ENCODE measurements at places on chromosomes 5 and 9.

GRCh38 chr5:122844136-122844909 lies 1.1 kb upstream of the SNX24 start:
- ATAC-seq, result no peak

DNA sequence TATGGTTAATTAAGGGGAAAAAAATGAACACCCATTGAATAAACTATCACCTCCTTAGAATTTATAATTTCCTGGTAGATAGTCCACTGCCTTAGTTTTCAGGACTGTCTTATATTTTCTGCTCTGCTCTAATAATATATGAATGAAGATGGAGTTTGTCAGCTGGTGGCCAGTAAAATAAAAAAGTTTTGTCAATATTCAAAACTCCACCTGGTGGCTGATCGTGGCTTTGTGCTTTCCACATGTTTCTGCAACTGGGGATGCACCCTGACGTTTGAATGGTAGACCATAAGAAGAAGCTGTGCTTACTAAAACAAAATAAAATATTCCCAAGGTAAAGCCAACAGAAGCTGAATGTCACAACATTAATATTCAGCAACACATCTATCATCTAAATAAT lies 286.6 kb upstream of the IZUMO3 start:
- ATAC-seq, result no peak

DNA sequence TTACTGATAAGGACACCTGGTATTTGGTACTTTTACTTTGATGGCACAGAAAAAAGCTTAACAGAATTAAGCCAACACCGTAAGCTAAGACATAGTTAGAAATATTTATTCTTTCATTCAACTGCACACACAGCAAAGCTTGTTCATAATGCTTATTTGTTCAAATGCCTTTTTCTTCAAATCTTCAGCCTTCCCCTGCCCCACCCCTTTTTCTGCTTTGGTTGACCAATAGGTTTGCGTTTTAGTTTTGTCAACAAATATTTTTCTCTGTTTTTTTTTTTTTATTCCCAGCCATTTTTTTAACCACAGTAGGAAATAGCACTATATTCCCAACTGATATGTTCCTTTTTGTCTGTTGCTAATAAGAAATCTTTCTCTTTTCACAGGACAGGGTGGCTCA lies 4.9 kb upstream of the RICTOR start:
- ATAC-seq, result no peak

DNA sequence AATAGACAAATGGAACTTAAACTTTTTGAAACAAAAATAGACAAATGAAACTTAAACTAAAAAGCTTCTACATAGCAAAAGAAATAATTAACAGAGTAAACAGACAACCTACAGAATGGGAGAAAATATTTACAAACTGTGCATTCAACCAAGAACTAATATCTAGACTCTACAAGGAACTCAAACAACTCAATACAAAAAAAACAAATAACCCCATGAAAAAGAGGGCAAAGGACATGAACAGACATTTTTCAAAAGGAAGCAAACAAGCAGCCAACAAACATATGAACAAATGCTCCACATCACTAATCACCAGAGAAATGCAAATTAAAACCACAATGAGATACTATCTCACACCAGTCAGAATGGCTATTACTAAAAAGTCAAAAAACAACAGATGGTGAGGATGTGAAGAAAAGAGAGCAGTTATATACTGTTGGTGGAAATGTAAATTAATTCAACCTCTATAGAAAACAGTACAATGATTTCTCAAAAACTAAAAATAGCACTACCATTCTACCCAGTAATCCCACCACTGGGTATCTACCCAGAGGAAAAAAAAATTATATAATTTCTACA lies 170.8 kb upstream of the RGMB start:
- no peak for ATAC-seq

DNA sequence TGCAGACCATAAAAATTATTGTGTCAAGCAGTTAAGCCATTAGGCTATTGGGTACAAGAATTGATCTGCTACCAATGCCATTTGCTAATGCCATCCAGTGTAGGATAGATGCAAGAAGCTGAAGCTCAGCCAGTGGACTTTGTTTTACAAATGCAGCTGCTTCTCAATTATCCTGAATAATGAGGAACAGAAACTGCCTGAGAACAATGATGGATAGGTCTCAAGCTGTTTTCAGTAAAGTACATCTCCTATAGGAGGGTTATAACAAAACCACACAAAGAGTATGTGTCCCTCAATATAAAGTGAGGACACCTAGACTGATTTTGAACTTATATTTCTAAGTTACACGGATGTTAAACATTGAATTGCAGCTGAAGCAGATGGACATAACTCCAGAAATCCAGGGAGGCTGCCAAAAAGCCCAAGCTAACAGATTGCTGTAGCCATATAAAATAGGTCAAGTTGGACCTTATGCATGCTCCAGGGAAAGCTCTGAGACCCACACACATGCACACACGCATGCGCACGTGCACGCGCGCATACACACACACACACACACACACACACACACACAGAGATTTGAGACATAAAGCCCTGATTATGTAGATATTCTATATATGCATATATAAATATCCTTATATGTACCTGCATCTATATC lies 482.7 kb upstream of the CD180 start:
- ATAC-seq, result no peak

DNA sequence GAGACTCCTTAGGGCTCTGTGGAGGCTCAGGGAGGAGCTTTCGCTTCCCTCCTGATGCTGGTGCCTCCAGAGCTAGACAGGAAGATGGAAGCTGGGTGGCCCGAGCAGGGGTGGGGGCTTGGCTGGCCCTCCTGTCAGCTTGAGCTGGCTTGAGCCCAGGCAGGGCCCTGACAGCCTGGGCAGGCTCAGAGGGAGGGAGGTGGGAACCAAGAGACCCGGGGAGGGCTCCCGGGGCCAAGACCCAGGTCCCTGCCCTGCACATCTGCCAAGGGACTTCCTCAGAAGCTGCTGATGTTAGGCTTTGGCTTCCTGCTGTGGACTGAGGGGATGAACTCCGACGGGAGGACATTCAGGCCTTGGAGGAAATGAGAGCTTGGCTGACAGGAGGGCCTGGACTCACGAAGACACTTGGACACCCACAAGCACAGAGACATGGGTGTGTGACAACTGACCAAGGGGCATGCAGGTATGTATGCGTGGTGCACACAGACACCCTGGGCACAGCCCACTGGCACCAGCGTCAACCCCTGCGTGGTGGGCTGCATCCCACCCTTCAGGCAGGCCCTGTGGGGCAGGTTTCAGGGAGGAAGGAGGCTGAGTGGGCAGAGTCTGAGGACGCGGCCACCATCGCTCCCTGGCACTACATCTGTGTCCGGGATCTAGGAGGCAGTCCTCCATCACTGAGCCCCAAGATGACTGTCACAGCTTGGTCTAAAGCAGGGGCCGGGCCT lies 1.7 kb upstream of the LTC4S start:
- no peak for ATAC-seq

- no peak for ATAC-seq
Measured at GRCh38 chr5:639253-639530, 27.1 kb downstream of the CEP72 start.

- ATAC-seq, result no peak
Measured at GRCh38 chr5:144032375-144032774, 138.1 kb downstream of the YIPF5 start.

- ATAC-seq, result no peak
Measured at GRCh38 chr9:72703574-72703973, 182.2 kb downstream of the TMC1 start.

DNA sequence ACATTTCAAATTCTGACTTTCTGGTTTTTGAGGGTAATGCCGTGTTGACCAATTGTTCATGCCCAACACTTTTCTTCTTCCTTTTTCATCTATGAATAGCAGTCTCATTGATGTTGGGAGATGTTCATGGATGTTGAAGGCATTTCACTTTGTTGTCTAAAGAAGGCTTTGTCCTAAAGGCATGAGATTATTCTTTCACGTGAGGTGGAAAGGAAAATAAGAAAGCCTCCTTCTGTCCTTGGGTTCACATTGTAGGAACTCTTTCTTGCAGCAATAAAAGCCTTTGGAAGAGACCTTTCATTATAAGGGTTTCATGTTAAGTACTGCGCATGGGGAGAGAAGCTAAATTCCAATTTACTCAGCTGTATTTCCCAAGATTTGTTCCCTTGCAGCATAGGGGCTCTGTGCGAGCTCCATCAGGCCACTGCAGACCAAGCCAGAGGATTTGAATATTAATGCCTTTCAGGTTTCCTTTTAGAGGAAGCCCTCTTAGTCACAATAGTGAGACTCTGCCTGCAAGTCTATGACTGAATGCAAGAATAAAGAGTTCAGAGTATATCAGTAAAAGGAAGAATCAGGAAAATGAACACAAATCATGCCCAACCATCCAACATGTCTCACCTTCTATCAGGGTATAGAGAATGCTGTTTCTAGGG lies 274.6 kb downstream of the TMEM38B start:
- ATAC-seq, result no peak

DNA sequence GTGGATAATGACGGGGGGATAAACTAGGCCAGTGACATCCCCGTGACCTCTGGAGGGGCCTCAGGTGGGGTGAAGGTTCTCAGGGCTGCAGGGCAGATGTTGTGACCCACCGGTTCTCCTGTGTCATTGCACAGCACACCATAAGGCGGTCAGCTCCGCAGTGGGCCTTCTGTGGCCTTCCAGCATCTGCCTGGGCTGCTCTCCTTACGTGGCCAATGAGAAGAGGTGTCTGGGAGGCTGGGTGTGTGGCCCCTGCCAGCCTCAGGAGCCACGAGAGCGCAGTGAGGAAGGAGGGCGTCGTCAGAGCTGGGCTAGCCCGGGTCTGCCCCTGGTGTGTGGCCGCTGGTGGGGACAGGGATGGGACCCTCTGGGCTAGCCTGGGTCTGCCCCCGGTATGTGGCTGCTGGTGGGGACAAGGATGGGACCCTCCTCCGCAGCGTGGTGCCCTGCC lies 48.7 kb downstream of the COL5A1 start:
- no peak for ATAC-seq
